ENCODE measurements at places on chromosomes 1 and 21.

GRCh38 chr1:220957233-220957605 is 78.0 kb downstream of the HLX start:
- DNase-seq = no peak

DNA sequence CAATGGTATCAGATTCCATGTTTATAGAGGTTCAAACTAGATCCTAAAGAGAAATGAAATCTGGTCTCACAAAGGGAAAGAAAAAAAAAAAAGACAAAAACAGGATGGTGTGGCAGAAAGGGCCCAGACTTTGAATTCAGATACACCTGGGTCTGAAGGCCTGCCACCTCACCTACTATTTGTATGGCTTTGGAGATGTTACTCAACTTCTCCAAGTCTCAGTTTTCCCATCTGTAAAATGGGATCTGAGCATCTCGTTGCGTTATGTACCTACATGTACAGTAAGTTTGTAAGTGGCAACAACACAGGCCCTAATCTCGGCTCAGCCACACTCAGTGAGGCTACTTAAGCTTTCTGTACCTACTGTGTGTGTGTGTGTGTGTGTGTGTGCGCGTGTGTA is 147.5 kb upstream of the FGGY start:
- DNase-seq = no peak

DNA sequence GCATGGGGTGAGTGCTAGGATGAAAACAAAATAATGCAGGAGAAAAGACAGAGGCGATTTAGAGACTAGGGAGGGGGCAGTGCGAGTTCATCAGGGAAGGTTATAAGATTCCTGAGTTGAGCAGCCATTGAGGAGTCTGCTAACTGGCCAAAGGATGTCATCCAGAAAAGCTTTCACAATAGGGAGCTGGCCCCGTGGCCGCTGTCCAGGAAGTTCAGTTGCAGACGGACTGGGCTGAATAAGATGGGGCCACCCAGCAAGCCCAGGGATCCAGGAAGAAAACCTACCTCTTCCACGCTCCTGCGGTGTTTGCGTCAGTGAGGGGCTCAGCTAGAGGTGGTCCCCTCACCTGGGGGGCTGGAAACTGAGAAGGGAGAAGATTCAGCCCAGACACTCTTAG is 4.0 kb upstream of the PKP1 start:
- no peak for DNase-seq

DNA sequence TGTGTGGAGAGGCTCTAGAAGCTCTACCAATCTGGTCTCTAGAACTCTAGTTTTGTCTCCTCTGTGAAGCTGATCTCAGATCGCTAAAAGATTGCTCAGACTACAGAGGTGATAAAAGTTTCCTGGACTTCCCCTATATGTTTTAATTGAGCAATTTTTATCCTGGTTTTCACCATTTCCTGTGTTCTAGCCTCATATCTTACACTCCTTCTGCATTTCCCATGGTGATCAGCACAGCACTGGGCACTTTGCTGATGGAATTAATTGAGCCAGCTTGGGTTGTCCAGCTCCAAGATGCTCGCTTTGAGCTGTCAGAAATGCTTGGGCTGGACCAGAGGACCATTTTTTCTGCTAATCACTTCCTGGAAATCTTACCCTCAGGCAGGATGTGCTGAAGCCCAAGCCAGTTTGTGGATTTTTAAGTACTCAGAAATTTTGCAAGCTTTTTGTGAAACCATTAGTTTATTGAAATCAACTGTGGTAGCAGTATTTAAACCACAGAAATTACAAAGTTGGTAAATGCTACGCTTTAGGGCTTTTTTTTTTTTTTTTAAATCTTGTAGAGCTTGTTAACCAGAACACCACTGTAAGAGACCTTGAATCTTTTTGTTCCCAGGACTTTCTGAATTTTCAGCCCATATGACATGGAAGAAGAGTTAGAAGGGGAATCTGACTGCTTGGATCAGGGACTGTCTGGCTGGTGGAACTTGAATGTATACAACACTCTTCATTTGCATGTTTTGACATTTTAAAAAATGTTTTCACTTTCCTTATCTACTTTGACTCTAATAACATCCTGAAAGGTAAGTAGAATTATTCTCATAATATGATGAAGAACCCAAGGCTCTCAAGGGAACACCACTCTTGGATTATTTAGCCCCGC is 28.4 kb downstream of the CD48 start:
- no peak for DNase-seq

DNA sequence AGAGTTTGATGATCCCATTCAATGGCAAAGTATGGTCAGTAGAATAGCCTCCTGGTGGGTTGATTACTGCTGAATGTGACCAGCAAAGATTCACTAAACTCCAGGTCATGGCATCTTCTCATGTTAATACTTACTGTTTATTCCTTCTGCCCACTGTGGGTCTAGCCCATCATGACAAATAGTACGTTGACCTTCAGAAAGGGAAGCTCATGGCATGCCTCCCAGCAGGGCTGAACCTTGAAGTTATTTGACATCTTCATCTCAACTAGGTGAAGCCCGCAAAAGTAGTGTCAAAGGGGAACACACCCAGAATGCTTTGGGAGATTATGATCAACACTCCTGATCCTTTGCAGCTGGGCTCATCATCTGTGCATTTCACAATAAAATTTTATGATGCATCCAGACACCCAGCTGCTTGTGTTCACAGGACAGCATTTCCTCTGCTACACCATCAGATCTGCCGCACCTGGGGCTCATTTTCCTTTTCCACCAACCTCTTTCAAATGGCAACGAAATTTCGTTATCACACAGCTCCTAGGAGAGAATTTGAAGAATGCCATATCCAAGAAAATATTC is 49.6 kb downstream of the HLX start:
- DNase-seq = no peak

DNA sequence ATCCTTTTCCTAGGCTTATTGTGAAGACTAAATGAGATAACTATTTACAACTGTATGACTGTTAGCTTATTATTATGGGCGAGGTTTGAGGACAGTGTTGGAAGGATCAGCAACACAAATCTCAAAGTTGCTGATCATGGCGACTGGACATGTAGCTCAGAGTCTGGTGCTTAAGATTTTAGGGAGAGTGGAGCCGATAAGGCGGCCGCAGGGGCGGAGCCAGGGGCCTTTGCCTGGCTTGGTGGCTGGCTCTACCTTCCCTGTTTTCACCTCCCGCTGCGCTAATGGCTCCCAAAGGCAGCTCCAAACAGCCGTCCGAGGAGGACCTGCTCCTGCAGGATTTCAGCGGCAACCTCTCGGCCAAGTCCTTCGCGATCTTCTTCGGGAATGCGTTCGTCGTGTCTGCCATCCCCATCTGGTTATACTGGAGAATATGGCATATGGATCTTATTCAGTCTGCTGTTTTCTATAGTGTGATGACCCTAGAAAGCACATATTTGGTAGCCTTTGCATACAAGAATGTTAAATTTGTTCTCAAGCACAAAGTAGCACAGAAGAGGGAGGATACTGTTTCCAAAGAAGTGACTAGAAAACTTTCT is 45.5 kb downstream of the GIPC2 start:
- DNase-seq = no peak

GRCh38 chr1:204523605-204524215 is 7.5 kb downstream of the MDM4 start:
- DNase-seq = no peak

- no peak for DNase-seq
Observed at GRCh38 chr1:114144016-114144415, 9.7 kb downstream of the SYT6 start.

DNA sequence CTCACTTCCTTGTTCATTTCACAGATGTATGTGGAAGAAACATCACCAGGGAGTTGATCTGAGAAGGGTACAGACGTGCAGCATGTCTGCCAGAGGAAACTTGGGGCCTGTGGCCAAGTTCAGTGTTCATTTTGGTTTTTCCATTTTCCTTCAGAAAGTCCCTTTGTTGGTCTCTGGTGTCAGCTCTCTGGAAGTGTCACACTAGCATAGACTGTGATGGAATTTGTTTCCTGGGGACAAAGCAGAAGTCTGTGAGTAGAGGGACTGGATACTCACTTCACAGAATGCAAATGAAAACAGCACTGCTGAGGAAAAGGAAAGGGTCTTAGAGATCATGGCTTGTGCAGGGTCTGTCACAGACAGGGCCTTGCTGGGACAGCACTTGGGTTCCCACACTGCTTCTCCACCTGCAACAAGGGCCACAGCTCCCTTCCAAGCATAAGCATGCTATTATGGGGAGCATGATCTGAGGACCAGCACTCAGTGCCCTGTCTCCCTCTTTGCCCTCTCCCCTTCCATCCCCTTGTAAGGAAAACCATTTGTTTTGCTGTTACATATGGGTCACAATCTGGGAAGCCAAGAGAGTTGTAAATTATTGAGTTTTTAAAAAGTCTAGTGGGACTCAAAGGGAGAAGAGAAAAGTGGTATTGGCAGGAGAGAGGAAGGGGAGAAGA is 31.4 kb upstream of the CD84 start:
- DNase-seq = no peak

GRCh38 chr1:161723459-161724141 is 2.3 kb downstream of the FCRLB start:
- DNase-seq = no peak

DNA sequence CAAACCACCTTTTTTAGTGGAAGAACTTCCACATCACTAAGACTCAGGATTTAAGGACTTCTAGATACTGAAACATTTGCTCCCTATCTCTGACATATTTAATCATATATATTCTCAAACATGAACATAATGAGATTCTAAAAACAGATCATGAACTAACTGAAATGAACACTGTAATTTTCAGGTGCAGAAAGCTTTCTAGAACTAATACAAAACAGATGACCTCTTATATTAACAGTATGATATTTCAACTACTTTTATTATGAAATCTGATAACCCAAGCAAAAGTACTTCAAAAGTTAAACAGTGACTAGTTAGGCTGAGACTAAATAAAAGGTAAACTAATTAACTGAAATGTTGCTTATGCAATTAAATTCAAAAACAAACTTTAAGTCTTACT is 157.5 kb downstream of the COP1 start:
- DNase-seq = no peak

- DNase-seq = no peak
Observed at GRCh38 chr1:63920154-63921117, 146.6 kb downstream of the ROR1 start.

GRCh38 chr1:66833112-66833511 is 32.0 kb upstream of the INSL5 start:
- DNase-seq = no peak

GRCh38 chr1:223358826-223359225 is 5.2 kb downstream of the SUSD4 start:
- DNase-seq = no peak

GRCh38 chr1:245155272-245156040 is 671 bp downstream of the KIF26B start:
- DNase-seq = no peak

DNA sequence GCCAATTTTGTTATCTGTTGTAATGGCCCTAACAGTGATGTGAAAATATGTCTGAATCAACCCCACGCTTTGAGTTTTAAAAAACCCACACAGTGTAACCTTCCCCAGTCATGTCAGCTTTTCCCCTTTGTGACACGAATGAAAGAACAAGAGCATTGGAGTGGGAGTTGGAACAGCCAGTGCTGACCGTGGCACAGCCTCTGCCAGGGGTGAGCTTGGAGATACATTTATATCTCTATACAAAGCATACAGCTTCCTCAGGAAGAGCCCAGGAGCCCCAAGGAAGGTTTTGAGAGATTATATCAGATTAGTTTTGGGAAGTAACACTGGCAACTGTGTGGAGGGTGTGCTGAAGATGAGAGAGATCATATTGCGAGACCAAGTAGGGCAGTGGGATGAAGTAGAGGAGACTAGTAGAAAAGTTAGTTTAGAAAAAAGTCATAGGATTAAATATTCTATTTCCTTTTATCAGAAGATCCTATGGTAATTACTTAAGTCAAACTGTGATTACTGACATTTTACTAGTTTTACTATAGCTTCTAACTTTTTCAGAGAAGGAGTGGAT is 15.9 kb downstream of the LRRC8B start:
- no peak for DNase-seq

GRCh38 chr1:221439747-221440501 is 302.0 kb downstream of the DUSP10 start:
- DNase-seq = no peak

GRCh38 chr1:217140041-217140901 is 417.0 kb upstream of the ESRRG start:
- no peak for DNase-seq

DNA sequence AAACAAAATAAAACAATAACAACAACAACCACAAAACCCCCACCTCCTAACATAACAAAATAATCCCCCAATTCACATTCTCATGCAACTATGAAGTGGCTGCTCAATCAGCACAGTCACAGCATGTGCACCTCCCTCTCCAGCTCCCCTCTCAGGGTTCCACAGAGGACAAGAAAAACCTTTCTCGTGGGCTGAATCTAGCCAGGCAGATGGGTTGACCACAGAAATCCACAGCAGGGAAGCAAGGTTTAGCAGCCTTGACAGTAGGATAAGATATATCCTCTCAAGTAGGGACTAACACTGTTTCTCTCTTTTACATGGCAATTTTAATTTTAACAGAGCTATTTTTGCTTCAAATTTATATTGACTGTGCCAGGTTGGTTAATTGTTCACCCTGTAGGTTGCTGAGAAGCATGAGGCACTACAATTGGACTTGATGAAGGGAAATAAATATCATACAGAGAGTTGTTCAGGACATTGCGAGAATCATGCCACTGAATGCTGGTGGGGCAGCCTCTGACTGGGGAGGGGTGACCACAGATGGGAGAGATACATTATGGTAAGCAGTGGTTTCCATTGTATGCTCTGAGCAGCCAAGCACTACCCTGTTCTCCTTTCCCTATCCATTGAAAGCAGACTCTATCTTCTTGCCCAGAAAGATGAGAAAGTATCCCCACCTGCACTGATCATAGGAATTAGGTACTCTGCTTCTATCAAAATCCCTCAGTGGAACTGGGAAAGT is 535.1 kb downstream of the DPYD start:
- no peak for DNase-seq

- DNase-seq = no peak
Observed at GRCh38 chr1:36884801-36885200, 149.5 kb downstream of the GRIK3 start.

DNA sequence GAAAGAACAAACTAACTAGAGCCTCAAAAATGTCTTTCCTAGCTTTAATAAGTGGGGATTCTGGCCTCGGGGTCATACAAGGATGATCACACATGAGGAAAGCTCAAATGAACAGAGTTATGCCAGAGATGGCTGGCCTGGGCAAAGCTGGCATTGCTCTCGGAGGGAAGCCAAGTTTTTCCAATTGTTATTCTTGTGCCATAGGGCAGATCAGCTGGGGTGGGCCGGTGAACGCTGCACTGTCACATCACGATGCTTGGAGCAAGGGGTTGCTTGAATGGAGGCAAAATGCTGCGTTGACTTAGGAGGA is 75.9 kb upstream of the LYST start:
- no peak for DNase-seq

DNA sequence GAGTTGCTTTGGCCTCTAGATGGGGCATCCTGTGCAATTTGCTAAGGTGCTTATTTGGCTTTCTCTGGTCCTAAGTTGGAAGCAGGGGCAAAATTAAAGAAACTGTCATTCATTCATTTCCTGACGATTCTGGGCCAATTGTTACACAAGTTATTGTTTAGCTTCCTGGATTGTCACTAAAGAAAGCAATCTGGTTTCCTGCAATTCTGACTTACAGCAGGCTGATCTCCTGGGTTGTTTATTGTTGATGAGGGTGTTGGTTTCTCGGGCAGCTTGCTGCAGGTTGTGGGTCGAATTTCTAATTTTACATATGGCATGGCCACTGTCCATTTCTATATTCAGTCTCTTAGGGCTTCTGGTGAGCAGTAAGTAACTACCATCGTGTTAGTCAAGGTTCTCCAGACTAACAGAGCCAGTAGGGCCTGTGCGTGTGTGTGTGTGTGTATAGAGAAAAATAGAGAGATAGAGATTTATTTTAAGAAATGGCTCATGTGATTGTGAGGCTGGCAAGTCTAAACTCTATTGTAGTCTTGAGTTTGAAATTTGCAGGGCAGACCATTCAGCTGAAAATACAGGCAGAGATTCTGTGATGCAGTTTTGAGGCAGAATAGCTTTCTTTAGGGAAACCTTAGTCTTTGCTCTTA is 30.4 kb downstream of the CTH start:
- DNase-seq = no peak

Measured in stimulated activated CD8-positive, alpha-beta memory T cell treated with anti-CD3 and anti-CD28 coated beads, Interleukin-15, amount 100 ng/mL, for 24 hours (primary cell).